ENCODE measurements at places on chromosomes 3 and 15.

DNA sequence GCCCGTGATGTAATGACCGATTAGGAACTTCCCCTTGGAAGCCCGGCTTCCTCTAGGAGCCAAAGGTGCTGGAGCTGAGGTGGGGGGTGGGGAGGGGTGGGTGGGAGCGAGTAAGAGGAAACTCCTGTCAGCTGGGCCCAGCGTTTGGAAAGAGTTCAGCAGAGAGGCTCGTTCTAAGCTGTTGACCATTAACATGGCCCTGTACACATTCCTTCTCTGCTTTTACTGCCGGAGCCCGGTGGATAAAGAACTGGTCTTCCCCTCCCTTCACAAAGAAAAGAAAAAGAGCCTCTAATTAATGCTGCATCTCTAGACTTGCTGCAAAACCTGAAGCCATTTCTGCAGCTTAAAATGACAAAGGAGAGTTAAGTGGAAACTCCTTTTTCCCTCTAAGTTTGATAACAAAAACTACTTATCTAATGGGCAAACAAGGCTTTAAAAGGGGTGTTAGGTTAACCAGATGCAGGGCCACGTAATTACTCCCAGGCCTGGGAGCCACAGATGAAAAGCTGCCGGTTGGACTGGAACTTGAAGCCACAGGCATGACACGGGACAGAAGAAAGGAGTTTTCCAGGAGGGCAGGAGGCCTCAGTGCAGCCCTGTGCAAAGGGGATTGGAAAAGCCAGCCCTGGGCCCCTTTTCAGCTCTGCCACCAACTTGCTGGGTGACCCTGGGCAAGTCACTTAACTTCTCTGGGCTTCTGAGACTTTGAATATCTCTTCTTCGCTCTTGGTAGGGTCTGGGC lies 71.3 kb downstream of the SMAD6 start:
- no peak for DNase-seq

- no peak for DNase-seq
Measured at GRCh38 chr3:100706365-100706764, 2.9 kb upstream of the TFG start.

DNA sequence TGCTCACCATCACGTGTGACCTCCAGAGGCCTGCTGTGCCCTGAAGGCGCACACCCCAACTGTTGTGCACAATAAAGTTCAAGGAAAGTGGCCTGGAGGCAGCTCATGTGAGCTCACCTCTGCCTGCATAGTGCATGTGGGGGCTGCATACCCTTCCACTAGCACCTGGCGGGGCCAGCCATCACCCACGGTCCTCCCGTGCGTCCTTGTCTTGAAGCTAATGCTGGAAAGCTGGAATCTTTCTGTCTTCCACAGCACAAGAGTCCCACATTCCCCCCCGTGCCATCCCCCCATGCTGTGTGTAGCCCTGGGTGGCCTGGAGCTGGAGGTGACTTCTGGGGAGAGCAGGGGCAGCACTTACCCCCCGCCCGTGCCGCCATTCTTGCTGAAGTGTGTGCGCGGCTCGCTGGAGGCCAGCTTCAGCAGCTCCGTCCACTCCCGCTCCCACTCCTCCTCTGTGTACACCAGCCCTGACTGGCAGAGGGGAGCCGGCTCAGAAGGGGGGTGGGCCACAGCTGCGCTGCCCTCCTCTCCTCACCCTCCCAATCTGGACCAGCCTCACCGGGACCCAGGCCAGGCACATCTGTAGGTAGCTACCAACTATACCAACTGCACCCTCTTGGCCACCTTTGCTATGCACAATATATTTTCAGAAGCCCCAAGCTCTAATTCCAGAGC lies 199.5 kb downstream of the KLF13 start:
- DNase-seq: no peak

GRCh38 chr3:89571298-89571697 lies 463.9 kb downstream of the EPHA3 start:
- peak; percentile 28 for DNase-seq

- no peak for DNase-seq
Measured at GRCh38 chr3:31895471-31895870, 85.6 kb downstream of the OSBPL10 start.

GRCh38 chr3:71341721-71342120 lies 241.8 kb downstream of the FOXP1 start:
- no peak for DNase-seq

GRCh38 chr15:74449643-74450205 lies 11.2 kb downstream of the UBL7 start:
- DNase-seq: no peak

DNA sequence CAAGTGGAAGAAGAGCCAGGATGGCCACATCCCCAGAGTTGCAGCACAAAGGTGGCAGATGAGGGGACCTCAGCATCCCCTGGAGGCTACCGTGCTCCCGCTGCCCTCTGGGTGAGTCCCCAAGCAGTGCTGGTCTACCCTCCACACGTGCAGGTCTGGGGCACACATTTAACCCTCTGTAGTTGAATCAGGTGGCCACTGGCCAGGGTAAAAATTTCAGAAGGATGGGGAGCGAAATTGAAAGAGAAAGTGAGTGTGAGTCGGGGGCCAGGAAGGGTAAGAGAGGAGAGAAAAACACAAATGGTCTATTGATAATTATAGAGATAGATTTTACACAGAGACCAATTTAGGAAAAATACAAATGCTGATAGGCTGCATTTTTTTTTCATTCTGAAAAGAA lies 139.5 kb upstream of the EIF1B start:
- no peak for DNase-seq

DNA sequence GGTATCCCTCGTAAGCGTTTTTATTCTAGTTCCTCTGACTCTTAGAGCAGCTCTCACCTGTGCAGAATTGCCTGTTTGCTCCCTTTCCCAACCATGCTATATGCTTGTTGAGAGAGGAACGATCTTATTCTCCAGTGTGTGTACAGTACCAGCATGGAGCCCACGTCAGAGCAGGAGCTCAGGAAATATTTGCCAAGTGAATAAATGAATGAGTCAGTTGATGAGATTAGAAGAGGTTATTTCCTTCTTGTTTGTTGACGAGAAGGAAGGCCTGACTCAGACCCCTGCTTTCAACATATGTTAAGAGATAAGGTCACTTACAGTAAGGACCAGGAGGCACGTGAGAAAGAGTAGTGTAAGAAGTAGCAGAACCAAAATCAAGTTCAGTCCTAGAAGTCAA lies 106.3 kb upstream of the ABHD17C start:
- no peak for DNase-seq

GRCh38 chr3:54663501-54664011 lies 264.3 kb downstream of the LRTM1 start:
- DNase-seq: no peak

DNA sequence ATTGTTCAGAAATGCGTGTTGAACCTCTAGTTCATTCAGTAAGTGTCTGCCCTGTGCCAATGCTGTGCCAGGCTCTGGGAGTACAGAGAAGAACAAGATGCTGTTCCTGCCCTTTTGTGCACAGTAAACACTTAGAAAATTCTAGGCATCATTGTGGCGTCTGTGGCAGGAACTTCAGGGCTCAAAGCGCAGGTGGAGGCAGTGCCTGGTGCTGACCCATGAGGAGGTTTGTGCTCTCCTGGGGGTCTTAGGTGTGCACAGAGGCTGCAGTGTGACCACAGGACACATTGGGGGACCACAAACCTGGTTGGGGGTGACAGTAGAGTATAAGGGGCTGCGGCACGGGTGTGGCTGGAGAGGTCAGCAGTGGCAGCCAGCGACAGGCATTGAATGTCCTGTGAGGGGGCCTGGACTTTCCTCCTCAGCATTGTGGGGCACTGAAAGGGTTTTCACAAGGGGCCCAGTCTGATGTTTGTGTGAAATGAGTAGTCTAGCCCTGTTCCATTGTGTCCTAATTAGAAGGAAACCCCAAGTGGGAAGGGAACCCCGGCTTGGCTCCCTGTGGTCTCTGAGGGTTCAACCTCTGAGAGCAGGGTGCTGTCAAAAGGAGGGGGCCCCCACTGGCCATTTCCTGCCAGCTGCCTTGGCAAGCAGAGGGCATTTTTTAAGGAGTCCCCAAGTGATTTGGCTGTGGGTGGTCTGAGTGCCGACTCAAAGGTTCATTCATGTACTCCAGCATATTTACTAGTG lies 20.9 kb downstream of the MRAS start:
- no peak for DNase-seq

DNA sequence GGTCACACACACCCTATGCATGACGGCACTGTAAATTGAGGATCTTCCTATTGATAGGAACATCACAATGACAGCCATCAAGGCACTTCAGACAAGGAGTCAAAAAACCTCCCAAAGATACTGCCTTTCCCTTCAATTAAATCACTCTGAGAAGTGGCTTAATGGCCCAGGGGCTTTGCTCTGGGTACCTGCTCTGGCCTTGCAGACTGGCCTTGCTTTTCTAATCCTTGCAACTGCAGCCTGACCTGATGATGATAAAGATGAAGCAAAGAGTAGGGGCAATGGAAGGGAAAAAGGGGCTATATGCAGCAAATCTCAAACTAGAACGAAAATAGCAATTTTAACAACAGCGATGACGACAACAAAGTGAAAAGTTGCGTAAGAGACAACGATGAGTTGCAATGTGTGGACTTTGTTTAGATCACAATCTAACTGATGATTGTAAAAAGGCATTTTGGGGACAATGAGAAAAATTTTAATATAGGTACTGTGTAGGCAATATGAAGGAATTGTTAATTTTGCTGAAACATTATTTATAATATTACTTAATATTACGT lies 14.6 kb downstream of the ADAMTS9 start:
- DNase-seq: no peak

- no peak for DNase-seq
Measured at GRCh38 chr15:34248190-34248589, 23.4 kb downstream of the EMC4 start.

GRCh38 chr3:167972502-167972901 lies 123.2 kb downstream of the GOLIM4 start:
- DNase-seq: no peak

- DNase-seq: no peak
Measured at GRCh38 chr3:25861566-25861965, 71.7 kb downstream of the OXSM start.

DNA sequence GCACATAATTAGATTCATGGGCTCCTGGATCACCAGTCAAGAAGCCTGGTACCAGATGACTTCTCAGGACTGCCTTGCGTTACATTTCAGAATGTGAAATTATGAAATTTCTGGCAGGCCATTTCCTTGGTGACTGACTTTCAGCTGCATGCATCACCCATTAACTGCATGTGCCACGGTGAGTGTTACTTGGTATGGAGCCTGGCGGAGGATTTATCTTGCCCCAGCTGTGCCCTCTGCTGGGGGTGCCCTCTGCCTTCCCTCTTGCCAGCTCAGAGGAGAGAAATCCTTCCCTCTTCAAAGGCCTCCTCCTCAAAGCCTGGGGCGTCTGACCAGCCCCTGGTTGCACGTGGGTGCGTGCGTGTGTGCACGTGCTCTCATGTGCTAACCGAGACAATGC lies 57.7 kb upstream of the CTSH start:
- no peak for DNase-seq

All from Ammon's horn (tissue), 1 donor.